Substantia nigra (tissue), 51 donors: ENCODE measurements at places on chromosomes 3 and 15.

- no peak for DNase-seq
Measured at GRCh38 chr3:142963516-142964448, at the start of gene PAQR9. Gene PAQR9, minus strand, starts transcription at chr3:142963674. Its CDS starts 338 bp downstream, at chr3:142963336.

DNA sequence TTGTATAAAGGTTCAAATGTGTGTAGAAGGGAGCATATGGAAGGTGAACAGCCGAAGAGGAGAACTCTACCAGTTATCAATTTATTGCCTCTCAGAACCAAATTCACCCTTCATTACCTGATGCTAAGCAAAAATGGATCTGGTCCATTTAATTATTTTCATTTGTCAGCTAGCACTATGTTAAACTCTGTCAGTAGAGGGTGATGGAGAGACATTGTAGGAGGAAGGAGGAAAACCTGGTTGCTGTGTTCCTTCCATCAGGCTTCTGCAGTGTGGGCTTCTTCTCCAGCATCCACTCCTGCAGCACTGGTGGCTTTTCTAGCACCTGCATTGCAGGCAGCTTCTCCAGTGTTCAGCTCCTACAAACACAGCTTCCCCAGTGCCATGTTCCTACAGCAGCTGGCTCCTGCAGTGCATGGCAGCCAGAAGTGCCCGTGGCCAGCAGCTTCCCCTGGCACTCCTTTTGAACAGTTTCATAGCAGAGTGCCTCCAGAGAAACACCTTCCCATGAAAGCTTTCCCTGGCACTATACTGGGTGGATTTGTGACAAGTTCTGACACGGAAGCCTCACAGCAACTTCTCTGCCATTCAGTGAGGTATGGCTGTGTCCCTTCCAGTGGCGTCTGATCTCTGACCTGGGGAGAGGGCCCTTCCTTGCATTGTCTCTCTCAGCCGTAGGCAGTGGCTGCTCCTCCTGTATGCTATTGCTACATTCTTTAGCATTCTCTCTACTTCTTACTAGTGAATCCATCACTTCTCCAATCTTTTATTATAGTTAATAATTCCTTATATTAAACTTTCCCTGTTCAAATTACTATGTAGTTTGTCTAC is 14.6 kb upstream of the IL17RD start:
- no peak for DNase-seq

DNA sequence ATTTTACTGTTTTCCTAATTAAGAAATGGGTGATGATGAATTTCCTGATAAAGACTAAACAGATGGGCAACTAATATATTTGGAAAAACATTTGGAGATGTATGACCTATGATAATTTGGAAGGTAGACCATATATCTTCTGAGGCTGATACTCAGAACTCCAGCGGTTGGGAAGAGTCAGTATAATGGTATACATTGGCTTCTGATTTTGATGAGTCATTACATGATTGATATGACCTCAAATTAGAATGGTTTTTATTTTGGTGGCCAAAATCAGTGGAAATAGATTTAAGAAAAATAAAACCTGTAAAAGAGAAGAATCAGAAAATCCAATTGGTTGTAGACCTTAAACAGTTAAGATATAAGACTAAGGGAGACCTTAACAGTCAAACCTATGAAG is 496.4 kb upstream of the ALCAM start:
- DNase-seq: no peak

DNA sequence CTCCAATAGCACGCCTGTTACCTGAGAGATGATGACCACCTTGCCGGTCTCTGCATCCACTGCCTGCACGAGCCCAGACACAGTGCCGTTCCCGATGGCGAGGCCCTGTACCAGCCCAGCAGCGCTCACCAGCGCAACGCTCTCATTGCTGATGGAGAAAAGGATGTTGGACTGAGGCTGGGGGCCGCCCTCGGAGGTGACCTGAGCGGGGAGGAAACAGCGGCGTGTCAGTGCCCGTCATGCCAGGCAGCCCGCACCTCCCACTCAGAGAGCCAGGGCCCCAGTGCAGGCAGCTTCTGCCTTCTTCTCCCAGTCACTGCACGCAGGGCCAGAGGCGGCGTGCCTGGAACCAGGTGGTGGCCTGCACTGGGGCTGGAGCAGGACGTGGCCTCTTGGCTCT is 80.3 kb downstream of the NUP210 start:
- no peak for DNase-seq

GRCh38 chr15:75195766-75196241 is 5.9 kb upstream of the C15orf39 start:
- DNase-seq: no peak

DNA sequence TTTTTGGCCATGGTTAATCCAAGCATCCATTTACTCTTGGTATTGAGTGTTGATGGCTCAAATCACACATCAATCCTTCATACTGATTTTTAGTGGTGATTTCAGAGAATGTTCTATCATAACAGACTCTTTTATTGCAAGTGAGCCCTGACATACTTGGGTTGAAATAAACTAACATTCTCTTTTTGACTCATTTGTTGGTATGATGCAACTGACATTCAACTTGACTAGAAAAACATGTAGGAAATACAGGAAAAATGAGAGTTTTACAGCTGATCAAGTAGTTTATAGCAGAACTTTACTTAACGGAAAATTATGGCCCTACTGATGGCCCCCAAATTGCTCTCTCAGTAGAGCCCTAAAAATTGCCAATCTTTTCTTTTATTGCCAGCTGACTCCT is 173.9 kb upstream of the CD96 start:
- no peak for DNase-seq

DNA sequence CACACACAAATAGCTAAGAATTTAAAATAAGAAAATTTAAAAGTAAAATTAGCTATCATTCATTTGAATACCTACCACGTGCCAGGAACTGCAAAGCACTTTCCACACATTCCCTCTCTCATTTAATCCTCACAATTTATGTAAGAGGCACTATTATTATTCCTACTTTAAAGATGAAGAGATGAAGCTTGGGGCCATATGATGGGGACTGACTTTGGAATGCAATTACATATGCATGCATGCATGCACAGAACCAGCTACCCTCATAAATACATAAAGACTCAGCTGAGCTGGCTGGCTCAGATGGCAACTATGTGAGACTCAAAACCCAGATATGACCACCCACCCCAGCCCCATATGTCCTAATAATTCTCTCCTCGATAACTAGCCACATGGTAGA is 31.7 kb upstream of the THUMPD3 start:
- no peak for DNase-seq

DNA sequence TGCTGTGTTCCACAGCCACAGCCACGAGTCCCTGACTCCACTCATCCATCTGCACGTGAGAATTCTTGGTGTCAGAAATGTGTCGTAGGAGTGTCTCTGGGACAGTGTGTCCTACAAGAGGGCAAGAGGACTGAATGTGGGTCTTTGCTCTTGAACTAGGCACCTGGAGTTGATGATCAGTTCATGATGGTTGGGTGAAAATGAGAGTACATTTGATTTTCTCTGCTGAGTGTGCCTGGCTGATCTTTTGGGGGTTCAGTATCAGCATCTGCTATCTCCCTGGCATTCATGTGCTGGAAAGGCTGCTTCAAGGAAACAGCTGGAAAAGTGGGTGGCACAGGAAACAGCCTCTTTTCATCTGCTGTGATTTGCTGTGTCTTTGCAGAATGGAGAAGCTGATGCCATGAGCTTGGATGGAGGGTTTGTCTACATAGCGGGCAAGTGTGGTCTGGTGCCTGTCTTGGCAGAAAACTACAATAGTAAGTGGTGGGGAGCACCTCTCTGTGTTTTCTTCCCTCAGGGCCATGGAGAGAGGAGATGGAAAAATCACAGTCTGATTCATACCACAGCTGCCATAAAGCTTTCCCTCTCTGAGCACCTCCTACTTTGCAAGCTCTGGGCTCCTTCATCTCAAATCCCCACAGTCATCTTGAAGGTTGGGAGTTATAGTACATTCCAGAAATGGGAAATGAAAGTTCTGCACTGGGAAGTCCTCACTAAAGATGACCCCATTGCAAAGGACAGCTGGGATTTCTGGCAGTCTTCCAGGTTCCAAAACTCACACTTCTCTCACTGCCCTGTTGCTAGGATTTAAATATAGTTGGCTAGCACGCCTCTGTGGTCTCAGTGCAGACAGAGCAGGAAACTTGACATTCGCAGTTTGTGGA is 17.8 kb downstream of the TF start:
- no peak for DNase-seq

- DNase-seq: no peak
Measured at GRCh38 chr3:104952146-104952972, 414.4 kb upstream of the ALCAM start.

- DNase-seq: no peak
Measured at GRCh38 chr3:101200461-101200860, 119.9 kb downstream of the IMPG2 start.

DNA sequence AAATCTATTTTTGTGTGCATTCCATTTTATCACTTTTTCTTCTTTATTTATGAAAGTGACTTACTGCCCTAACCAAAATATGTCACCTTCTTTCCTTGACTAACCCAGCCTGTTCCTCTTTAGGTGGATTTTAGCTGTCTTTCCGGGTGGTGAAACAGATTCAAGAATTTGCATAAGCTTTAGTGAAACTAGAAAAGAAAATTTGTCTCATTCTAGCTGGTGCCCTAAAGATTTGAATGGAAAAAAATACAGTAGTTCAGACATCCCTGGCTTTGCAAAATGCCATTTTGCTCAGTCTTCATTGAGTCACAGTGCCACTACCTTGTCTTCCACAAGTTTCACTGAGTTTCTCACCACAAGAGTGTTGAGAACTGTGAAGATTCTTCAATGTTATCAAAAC is 28.2 kb upstream of the CCDC50 start:
- DNase-seq: no peak

DNA sequence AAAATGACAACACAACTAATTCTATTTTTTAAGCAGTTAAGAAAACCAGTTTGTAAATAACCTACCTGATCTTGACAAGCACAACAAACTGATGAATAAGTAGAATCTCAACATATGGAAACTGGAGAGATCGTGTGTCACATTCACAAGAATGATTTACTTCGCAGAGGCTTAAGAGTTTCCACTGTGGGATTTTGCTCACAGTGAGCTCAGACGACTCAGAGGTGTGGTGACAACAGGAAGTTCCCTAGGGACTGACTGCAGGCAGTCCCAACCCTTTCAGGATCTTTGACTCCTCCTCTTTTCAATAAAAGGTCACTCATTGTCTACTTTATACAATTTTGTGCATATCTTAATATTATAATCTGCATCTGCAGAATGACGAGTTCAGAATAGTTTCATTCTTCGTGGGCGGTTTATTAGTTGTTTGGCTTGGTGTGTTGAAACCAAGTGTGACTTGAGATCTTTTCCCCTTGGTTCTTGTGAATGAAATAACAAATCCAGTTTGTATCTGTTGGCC is at the start of gene LIPH:
TSS of gene LIPH (minus strand) at position 231 of the 520 bp plus-strand sequence. CDS start at position 114, 117 bp downstream.
- DNase-seq: no peak

DNA sequence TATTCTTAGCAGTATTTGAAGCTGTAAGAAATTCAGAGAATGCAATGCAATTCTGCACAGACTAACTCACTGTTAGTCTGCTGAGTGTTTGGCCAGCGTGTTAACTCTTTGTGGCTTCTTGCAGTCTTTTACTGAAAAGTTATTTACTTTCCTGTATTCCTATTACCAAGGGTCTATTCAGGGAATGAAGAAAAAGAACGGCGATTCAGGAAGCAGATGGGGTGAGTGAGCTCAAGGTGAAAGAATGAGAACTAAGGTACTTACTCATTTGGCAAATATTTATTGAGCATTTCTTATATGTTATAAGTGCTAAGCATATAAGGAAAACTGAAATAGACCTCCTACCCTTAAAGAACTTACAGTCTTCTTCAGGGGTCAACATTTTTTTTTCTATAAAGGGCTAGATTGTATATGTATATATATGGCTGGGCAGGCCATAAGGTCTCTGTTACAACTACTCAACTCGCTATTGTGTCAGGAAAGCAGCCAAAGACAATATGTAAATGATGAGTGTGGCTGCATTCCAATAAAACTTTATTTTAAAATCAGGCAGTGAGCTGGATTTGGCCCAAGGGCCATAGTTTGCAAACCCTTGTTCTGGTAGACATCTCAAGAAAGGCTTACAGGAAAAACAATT is 271.9 kb upstream of the GADL1 start:
- DNase-seq: no peak

DNA sequence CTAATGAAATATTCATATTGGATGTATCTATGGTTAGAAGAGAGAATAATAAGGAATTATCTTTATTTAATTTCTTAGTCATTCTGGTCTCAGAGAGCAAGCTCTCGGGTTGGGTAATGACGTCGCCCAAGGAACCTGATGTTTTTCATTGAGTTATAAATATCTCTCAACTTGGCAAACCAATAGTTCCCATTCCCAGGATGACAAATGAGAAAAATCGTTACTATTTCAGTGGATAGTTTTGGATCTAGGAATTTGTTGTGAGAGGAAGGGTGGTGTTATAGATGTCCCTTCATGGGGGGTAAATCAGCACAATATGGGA is 162.9 kb upstream of the NR2E3 start:
- no peak for DNase-seq

DNA sequence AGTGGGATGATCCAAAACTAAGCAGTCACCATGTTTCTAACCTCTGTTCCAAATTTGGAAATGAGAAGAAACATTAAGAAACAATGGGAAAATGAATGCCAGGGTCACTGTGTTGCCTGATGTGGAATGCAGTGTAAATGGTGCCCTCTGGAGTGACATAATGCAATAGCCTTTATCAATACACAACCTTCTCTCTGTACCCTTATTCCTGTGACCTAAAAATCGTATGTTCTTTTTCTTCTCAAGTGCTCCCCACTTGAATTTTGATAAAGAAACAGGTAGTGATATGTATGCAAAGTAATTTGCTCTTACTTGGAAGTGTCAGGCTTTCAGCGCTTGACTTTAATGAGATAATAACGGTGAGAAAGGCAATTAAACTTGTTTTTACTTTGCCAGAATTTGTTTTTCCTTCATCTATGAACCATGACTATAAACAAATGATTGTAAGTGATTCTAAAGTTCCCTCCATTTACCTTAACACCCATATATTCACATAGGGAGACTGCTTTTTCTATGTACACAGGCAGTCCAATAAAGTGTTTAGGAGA is 145.8 kb upstream of the THRB start:
- DNase-seq: no peak

DNA sequence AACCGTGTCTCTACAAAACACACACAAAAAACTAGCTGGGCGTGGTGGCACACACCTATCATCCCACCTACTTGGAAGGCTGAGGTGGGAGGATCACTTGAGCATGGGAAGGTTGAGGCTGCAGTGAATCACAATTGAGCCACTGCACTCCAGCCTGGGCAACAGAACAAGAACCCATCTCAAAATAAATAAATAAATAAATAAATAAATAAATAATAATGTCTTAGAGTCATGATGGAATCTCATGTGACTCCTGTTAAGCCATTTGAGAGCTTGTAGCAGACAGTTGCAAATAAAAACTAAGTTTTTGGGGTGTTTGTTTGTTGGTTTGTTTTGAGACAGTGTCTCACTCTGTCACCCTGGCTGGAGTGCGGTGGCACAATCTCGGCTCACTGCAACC is 33.2 kb downstream of the SLC12A1 start:
- no peak for DNase-seq

DNA sequence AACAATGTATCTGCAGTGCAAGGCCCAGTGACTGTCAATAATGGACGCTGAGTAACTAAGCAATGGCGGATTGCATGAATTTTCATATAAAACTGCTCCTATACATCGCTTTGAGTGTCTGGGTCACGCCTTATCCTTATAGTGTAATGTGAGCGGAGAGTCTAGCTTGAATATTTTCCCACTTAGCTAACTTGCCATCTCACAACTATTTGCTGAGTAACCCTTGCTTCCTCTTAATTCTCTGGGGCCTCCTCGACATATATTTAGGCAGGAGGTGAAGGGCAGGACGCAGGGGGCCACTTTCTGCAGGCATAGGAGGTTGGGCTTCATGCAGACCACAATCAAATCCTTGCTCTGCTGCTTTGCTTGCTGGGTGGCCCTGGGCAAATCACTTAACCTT is 24.0 kb downstream of the ST8SIA2 start:
- no peak for DNase-seq
